ENCODE measurements at places on chromosomes 7 and 10.

DNA sequence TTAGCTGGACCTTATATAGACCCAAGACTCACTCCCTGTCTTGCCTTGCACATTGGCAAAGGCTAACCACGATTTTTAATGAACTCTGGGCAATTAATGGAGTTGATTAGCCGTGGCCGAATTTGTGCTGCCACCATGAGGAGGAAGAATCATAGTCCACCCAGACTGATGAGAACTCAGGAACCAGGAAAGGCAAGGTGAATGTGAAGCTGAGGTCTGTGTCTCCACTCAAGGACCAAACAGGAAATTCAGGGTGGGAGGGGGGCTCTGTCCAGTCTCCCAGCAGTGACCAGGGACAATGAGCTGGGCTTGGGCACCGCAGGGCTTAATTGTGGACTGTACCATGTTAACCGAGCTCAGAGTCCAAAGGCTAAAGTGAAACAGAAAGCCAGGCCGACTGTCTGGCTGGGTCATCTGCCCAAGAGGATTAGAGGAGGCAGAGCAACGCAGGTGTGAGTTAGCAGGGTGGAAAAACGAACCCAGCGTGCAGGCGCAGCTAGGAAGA lies 127.0 kb upstream of the JCAD start:
- no peak for DNase-seq

DNA sequence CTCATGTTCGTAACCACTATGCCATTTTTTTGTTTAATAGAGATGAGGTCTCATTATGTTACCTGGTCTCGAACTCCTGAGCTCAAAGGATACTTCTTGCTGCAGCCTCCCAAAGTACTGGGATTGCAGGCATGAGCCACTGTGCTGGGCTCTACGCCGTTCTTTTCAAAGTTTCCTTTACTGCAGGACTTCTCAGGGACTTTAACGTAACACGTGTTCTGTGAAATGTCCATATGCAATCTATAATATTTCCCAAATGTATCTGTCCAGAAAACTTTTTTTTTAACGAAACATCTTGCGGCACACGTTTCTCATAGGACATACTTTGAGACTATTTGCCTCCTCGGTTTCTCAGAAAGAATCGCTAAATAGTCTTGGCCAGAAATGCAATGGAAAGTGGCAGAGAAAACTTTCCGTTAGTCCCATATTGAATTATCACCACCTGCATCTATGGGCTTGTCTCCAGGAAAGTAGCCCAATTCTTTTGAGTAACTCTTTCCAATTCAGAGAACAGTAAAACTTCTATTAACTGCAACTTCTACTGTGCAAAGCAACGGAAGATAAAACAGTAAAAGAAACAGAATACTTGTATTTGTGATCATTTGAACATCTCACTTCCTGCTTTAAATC lies 96.3 kb downstream of the ELMO1 start:
- no peak for DNase-seq

GRCh38 chr7:10473569-10473968 lies 500.1 kb upstream of the PHF14 start:
- DNase-seq: no peak

DNA sequence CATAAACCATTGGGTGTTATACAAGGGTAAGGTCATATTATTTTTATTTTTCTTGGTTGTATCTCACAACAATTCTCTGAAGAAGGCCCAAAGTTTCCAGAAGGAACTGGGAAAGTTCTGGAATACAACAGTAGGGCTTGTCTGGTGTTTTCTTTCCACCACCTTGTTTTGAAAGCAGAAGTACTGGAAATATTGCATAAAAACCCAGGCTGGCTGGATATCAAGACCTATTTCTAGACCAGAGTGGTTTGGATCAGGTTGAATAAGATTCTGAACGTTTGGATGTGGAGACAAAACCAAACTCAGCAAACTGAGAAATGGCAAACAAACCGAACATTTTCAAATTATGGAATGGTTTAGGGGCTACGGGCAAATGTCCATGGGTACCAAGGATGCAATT lies 182.6 kb upstream of the FZD8 start:
- DNase-seq: no peak

- no peak for DNase-seq
Measured at GRCh38 chr10:109696981-109697775, 226.1 kb downstream of the XPNPEP1 start.

DNA sequence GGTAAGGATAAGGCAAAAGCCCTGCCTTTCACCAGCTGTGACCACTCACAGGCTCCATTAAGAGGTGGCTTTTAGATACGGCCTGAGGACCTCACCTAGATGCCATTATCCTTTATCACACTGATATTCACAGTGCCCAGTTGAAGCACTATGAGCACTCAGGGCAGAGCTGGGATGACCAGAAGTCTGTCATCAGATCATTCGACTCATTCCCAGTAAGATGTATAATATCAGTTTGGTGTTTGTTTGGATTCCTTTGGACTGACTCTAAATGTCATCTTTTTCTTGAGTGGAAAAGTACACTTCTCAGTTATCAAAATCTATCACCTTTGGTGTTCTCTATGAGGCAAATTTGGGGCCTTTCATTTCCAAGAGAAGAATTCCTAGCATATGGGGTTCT lies 18.7 kb downstream of the CCDC136 start:
- DNase-seq: no peak

GRCh38 chr7:117184367-117184766 lies 138.5 kb downstream of the WNT2 start:
- no peak for DNase-seq

DNA sequence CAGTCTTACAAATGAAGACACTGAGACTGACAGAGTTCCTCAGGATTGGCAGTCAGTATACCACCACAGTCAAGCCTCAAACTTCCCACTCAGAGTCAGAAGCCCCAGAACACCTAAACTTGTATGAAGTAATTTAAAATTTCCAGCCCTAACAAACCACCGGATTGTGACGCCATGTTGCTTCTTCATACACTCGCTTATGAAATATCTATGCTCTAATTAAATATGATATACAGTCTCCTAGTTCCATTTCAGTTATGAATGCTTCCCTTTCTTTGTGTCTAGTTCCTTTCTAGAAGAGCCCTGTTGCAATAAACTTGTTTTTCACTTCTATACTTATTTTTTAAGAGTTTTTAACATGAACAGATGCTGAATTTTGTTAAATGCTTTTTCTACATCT lies 172.0 kb upstream of the NOBOX start:
- no peak for DNase-seq

DNA sequence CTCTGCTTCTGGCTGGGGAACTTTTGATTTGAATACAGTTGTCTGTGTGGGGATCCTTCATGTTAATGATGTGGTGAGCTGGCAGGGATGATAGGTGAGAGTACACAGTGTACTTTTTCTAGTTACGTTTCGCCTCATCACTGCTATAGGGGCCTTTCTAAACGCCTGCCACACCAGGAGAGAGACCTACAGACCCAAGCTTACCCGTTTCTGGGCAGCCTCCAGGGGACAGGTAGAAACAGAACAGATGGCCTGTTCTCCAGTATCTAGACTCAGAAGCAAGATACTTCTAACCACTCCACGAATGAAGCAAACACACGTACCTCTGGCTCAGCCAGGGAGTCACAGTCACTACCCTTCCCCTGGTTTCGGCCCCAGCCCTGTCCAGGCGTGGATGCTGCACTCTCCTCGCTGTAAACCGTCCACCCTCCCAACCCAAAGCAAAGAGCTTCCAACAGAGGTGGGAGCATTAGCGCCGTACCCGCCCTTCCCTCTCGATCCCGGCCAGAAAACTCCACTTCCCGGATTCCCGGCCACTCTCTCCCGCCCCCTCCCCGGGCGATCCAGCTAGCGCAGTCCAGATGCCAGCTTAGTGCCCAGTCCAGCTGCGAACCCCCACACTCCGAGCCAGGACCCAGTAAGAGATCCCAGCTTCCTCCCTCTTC lies 1.2 kb downstream of the CCDC6 start:
- DNase-seq: peak; percentile 87

- no peak for DNase-seq
Measured at GRCh38 chr10:72952642-72953158, 1.9 kb downstream of the PLA2G12B start.

GRCh38 chr7:80934321-80934720 lies 15.5 kb upstream of the SEMA3C start:
- no peak for DNase-seq

DNA sequence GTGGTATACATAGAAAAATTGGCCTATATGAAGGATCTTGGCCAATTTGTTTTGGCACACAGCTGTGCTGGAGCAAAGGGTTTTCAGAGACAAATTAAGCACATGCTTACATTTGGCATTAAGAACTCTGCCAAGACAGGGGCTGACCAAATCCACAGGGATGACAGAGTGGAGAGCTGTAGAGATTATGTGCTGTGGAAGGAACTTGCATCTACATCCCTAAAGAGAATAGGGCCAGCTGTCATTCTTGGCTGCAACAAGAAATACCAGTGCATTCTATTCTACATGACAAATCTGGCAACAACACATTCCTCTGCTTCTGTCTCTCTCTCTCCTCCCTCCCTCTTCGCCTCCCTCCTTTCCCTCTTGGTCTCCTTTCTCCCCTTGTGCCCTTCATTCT lies 75.6 kb downstream of the POM121L12 start:
- no peak for DNase-seq

DNA sequence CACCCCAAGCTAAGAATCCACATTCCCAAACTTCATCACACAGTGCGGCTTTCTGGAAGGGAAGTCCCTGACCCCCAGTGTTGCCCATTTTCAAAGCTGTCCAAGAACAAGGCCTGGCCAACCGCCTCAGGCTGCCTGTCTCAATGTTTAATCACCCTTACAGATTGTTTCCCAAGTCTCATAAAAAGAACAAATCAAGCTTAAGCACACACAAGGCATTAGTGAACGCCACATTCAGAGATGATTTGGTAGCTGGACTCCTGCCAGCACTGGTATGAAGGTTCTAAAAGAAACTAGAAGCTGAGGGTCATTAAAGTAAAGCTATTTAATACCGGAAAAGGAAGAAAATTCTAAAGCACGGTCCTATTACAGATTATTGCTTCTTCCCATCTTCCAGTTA lies 35.6 kb downstream of the C10orf90 start:
- DNase-seq: no peak

- no peak for DNase-seq
Measured at GRCh38 chr10:35276889-35277288, 59.4 kb upstream of the CCNY start.

GRCh38 chr7:43781726-43782607 lies 23.5 kb downstream of the BLVRA start:
- no peak for DNase-seq

- DNase-seq: no peak
Measured at GRCh38 chr10:121138112-121138860, 287.1 kb downstream of the WDR11 start.

DNA sequence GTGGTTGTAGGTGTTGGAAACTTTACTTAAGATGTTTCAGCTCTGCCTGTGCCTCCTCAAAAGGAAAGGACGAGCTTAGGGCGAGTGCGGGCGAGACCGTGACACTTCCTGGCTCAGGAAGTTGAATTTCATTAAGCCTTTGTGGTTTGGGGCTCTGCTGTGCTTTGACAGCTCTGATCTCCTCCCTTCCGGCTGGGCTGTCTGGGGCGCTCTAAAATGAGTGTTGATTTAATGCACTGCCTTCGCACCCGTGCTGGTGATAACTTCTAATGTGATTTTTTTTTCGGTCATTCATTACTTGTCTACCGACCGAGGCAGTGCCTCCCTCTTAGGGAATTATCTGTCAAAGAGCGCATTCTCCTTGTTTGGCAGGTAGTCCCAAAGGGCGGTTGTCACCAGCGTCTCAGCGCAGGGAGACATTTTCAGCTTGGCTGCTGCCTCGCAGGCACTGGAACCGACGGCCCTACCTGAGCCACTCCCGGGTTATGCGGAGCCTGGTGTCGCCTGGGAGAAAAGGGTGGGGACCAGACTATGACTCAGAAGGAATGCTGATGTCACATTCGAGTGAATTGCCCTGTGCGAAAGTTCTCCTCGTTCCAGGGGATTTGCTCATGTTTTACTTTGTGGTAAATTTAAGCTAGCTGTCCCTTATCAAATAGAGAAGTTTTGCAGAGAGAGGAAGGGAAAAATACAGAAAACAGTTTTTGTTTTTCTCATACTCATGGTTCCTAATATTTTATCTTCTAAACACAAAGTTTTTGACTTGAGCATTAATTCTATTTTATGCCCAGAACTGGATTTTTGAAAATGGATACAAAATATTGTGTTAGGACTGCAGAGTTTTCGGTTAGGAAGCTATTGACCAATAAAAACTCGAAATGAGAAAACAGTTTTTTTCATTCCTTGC lies 920 bp downstream of the TES start:
- DNase-seq: peak; percentile 88

GRCh38 chr7:89563597-89563996 lies 590.7 kb upstream of the STEAP1 start:
- DNase-seq: no peak

DNA sequence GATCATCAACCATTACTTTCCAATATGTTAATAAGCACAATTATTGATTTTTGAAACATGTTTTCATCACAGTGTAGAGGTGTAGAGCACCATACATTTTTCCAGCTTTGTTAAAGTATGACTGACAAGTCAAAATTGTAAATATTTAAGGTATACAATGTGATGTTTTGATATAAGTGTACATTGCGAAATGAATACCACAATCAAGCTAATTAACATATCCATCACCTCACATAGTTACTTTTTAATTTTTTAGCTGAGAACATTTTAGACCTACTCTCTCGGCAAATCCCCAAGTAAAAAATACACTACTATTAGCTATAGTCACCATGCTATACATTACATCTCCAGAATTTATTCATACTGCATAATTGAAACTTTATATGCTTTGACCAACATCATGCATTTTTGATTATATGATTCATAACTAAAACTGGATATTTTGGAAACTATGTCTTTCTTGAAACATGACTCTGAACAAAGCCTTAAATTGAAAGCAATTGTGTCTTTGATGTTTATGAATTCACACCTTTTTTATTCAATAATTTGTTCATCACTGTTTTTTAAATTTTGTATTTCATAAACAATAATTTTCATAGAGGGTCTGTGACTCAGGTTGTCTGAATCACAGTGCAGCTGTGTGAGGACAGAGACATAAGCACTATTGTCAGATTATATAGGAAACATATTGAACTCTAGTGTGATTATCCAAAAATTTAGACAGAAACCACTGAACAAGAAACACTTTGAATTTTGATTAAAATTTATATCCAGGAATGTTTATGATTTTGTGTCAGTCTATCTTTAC lies 486.1 kb downstream of the SEMA3D start:
- no peak for DNase-seq

- no peak for DNase-seq
Measured at GRCh38 chr10:28879875-28880682, 202.8 kb downstream of the BAMBI start.

DNA sequence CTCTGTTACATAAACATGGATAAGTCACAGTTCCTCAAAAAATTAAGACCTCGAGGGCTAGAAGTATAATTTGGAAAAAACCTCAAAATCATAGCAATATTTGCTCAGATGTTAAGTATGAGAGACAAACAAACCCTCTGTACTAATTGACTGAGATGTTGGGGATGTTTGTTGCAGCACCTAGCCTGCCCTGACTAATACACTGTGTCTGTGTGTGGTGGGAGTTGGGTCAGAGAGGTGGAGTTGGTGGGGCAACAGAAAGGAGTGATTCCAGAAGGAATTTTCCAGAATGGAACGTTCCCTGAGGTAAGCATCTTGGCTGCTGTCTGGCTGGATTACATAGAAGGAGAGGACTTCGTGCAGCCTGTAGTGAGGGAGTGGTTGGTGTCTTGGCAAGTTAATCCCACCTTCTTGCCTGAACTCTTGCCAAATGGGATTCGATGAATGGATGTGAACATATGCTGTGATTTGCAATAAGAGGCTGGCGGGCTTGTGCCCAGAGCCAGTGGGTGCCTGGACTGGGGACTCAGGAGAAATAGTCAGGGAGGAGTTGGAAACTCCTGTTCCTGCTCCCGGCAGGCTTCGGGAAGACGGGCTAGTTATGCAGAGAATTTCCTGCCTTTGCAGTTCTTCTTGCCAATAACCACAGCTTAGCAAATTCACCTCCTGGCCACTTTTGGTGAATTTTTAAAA lies 9.3 kb upstream of the FAM180A start:
- DNase-seq: no peak

Data from activated CD4-positive, alpha-beta T cell treated with anti-CD3 and anti-CD28 coated beads, Interleukin-10, Interleukin-2, amounts not matched to agents 100 ng/mL and 50 ng/mL, durations not matched to agents 16 hours and 8 hours (primary cell).